ENCODE measurements at places on chromosomes 6 and 20.
A peak's percentile ranks its signal among the peaks of the same experiment; 100 is the strongest.

GRCh38 chr6:84633771-84634170, 130.6 kb downstream of the TBX18 start:
- DNase-seq = peak; percentile 73

DNA sequence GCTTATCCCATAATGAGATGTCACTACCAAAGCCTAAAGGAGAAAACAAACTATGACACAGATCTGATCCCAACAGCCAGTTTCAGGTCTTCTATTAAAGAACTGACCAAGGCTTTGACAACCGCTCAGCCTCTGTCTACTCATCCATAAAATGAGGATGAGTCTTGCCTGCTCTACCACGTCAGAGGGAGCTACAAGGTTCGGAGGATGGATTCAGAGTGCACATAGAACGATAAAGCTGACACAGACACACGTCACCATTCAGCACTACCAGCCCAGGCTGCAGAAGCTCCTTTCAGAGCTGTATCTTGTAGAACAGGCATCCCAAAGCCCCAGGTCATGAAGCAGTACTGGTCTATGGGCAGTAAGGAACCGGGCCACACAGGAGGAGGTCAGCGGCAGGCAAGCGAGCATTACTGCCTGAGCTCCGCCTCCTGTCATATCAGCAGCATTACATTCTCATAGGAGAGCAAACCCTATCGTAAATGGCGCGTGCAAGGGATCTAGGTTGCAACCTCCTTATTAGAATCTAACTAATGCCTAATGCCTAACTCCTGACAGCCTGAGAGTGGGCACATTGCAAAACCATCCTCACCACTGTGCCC, 25.1 kb downstream of the KIF16B start:
- DNase-seq = no peak

- DNase-seq = peak; percentile 3
Observed at GRCh38 chr6:143804835-143805239, 38.3 kb upstream of the LTV1 start.

- DNase-seq = no peak
Observed at GRCh38 chr6:158021814-158022748, 40.4 kb downstream of the SYNJ2 start.

DNA sequence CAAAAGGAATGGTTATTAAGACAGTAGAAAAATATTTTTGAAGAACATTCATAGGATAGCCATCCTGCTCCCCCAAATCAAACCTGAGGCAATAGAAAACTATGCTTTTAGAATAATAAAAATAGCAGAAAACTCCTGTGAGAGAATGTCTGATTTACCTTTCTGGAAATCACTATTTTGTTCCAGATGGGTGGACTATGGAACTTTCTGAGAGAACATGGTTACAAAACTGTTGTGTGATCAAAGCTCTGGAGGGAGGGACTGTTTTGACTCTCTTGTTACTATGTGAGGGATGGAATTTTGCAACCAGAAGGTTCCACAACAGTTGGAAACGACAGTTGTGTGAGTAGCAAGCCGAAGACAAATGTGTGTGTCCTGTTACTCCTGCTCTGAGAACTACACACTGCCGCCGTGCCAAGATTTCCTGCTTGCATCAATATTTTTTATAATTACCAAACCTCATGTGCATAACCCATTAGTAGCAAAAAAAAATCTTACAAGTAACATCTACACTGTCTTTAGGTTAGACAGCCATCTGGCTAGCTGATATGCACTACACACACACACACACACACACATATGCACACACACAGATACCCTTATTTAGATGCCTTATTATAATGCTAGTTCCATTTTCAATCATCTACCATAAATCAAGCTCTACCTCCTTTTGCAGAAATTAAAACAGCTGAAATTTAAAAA, 11.0 kb upstream of the HIVEP1 start:
- DNase-seq = peak; percentile 13

DNA sequence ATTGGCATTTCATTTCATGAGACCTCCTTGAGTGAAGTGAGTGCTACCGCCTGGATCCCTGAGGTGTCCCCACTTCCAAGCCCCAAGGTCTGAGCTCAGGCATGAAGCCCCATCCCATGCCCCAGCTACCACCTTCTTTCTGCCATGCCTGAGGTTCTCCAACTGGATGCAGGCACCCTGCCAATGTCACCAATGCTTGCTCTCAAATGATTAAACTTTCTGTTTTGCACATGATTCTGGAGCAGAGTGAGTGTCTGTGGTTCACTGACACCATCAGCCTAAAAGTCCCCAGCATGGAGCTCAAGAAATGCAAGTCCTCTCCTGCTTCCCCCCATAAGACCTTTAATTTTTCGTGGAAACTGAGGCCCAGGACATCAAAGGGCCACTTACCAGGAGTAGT, 43.7 kb upstream of the BPIFA2 start:
- DNase-seq = no peak

DNA sequence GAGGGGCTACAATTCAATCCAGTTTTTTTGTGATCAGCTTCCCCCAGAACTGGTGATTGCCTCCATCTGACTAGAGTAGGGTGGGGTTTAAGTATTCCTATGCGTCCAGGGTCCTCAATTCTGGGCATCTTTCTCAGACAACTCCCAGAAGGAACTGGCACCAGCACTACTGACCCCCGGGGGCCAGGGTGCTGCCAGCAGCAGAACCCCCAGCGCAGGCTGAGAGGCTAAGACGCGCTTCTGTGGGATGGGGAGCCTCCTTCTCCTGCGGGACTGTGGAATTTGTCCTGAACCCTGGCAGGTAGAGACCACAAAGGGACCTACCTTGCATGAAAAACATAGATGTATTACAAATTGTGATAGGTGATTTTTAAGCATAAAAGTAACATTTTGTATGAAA, 124.4 kb downstream of the PACRG start:
- DNase-seq = no peak

DNA sequence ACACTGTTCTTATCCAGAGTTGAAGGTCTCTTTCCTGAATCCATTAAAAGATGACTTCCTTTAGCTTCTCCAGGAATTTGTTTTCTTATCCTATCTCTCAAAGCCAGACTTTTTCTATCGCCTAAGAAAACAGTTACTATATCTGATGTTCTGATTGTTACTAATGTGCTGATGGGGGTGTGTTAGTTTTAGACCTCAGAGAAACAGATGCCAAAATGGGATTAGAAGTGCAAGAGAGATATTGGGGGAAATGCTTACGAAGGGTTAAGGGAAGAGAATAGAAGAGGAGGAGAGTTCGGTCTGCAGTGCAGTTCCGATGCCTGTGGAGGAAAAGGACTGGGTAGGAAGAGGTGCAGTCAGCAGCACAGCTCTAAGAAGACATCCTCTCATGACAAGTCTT, 35.7 kb upstream of the ADGRG6 start:
- no peak for DNase-seq
